GM03348 (cell line): ENCODE measurements at places on chromosomes 13 and 19.
A peak's percentile ranks its signal among the peaks of the same experiment; 100 is the strongest.

- no peak for DNase-seq
Observed at GRCh38 chr19:40908976-40909375, 26.9 kb upstream of the CYP2A7 start.

DNA sequence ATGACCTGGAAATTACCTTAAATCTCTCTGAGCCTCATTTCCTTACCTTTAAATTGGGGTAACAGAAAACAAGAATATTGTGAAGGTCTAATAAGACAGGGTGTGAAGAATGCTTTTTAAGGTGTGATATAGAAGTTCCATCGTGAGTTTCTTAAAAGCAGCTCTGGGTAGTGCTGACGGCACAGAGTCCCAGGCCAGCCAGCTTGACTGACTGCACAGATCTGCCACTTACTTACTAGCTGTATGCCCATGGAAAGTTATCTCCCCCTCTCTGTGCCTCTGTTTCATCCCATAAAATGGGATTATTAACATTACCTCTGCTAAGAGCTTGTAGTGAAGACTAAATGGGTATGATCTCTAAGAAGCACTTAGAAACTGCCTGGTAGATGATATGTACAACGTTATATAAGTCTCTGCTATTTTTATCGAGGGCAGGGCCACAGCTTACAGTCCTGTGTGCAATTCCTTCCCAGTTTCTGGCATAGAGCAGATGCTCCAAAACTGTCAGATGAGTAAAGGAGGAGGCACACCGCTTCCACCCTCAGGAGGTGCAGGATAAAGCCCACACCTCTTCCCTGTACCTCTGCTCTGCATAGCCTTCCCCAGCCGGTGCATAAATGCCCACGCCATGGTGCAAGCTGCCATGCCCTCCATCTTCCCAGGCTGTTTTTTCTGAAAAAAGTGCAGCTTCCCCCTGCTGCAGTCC lies 99.6 kb downstream of the MBNL2 start:
- DNase-seq, result no peak

DNA sequence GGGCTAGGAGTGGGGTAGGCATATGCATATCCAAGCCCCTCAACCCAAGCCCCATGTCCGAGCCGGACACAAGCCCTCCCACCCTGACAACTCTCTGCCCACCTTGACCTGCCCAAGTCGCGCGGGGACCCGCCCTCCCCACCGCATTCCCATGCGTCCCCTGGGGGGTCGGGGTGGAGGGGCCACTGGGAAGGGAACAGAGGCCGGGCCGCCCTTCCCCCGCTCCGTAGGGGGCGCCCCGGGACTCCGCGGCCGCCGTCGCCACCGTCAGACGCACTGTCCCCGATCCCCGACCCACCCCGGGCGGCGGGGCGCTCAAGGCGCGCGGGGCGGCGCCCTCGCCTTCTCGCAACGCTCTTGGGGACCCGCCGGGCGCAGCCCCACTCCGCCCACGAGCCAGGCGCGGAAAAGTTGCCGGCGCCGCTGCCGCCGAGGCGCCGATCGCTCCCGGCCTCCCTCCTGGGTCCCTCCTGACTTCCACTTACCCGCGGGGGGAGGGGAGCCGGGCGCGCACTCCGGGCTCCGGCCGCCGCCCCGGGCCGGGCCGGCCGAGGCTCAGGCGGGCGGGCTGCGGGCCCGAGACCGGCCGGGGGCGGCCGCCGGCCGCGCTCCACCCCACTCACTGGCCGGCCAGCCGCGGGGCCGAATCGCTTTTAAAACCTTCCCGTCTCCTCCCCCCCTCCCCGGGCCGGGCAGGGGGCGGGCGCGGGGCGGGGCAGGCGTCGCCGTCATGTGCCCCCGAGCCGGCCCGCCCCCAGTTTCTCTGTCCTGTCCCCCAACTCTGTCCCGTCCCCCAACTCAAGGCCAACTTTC lies 34.4 kb upstream of the NANOS3 start:
- DNase-seq, result peak; percentile 93

DNA sequence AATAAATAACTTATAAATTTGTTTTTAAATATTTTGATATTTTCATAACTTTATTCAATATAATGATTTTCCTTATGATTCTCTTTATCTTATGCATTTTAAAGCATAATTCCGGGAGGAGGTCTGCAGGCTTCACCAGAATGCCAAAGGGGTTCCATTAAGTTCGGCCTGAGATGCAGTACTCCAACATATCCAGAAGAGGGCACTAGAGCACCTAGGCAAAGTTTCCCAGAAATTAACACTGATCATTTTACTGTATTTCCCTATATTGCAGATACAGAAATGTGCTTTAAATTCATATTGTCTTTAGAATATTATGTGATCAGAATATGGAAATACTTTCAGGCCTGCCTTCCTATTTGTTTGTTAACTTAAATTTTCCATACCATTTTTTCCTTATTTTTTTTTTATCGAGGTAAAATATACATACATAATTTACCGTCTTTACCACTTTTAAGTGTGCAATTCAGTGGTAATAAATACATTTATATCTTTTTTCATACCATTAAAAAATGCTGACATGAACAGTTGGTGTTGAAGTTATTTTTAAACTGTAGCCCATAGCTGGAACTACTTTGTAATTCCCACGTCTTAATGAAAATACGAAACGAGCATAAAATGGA lies 58.9 kb upstream of the TM9SF2 start:
- DNase-seq, result peak; percentile 74

- DNase-seq, result peak; percentile 34
Observed at GRCh38 chr19:7004313-7004931, 16.8 kb downstream of the MBD3L2B start.

DNA sequence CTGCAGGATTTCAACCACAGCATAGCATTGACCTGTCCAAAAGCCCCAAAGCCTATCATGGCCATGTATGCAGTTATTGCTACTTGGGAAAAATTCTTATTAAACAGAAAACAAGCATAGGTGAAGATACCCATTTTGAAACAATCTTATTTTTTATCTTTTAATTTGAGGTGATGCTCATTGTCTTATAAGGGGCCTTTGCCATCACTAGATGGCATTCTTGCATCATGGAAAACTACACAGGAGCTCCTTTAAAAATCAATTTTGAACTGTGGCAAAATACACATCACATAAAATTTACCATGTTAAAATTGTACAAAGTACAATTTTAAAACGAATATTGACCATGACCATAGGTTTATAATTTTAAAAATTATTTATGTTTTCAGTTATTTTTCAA lies 38.9 kb upstream of the ZNF835 start:
- no peak for DNase-seq

GRCh38 chr19:11995174-11995573 lies 30.3 kb downstream of the ZNF763 start:
- peak; percentile 32 for DNase-seq

DNA sequence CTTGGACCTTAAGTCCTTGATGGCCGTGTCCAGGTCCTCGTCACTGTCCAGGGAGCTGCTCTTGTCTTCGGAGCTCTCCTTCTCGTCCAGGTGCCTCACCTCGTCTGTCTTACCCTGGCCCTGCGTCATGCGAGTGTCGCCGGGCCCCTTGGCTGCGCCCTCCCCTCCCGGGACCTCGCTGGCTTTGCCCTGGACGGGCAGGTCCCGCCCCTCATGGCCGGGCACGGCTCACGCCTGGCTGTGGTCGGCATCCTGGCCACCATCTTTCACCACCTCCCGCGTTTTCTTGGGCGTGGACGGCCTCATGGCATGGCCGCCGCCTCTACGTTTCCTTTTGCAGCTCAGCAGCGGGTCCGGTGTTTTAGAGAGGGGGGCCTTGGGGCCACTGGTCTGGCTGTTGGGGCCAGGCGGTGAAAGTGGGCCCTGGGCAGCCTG lies 14.8 kb downstream of the RB1 start:
- DNase-seq, result no peak

GRCh38 chr19:51271067-51271466 lies 20.2 kb downstream of the SIGLECL1 start:
- no peak for DNase-seq

GRCh38 chr19:41366089-41366488 lies 2.1 kb upstream of the B9D2 start:
- DNase-seq, result no peak

GRCh38 chr19:51549533-51550324 lies 18.3 kb upstream of the SIGLEC6 start:
- no peak for DNase-seq

- no peak for DNase-seq
Observed at GRCh38 chr13:72774019-72774418, 7.7 kb downstream of the DIS3 start.

- no peak for DNase-seq
Observed at GRCh38 chr19:40363069-40363468, 14.6 kb downstream of the PLD3 start.

GRCh38 chr19:2288818-2289713 lies 7.1 kb upstream of the PEAK3 start:
- no peak for DNase-seq

- DNase-seq, result no peak
Observed at GRCh38 chr13:113350065-113350937, 13.6 kb downstream of the GRTP1 start.

- no peak for DNase-seq
Observed at GRCh38 chr13:99648927-99649326, 147.7 kb downstream of the TM9SF2 start.

GRCh38 chr19:24166055-24166454 lies 79.1 kb downstream of the ZNF254 start:
- peak; percentile 11 for DNase-seq

- DNase-seq, result no peak
Observed at GRCh38 chr13:38636761-38637160, 50.1 kb upstream of the FREM2 start.

GRCh38 chr13:30819136-30819888 lies 84.0 kb downstream of the ALOX5AP start:
- DNase-seq, result no peak

DNA sequence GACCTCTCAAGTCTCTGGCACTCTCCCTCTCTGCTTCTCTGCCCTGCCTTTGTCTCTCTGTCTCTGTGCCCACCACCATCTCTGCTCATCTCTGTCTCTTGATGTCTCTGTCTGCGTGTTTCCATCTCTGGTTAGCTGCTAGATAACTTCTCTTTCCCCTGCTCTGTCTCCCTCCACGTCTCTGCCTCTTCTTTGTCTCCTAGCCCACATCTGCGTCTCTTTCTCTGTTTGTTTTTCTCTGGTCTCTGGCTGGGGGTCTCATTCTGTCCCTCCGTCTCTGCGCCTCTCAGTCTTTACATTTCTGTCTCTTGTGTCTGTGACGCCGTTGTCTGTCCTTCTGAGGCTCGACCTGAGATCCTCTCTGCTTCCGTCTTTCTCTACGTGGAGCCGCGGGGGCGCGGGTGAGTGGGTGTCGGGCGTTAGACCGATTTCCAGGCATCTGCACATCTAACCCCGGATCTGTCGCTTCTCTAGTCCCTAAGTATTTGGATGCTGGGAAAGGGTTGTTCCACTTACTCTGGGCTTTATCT lies 386 bp downstream of the GIPR start:
- no peak for DNase-seq

DNA sequence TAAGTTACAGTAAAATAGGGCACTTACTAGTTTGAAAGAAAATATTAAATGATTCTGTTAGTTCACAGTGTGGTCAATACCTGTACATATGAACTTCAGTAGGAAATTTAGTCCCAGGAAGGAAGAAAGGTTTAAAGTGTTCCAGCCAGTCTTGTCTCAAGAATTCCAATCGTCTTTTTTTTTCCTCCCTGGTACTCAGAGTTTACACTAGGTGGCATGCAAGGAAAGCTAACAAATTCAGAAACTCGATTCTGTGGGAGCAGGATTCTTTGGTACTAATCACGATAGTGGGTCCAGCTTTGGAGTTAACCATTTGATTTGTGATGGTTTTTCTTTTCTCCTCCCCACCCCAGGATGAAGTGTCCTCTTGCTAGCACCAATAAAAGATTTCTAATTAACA lies 43.6 kb downstream of the POLR1D start:
- peak; percentile 27 for DNase-seq

- DNase-seq, result no peak
Observed at GRCh38 chr13:109764470-109765291, 21.7 kb downstream of the IRS2 start.

DNA sequence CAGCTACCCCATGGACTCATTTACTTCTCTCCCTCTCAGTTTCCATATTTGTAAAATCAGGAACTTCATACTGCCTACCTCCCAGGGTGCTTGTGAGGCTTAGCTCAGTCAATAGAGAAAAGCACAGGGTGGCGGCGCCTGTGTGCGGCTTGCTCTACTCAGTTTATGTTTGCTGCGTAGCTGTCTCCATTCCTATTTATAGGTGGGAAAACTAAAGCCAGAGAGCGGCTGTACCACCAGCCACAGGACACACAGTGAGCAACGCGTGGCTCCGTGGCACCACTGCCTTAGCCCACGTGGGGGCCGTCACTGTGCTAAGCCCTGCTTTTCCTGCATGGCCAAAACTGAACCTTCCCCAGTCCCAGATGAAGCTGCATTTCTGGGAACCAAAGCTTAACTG lies 292.4 kb downstream of the TEX29 start:
- DNase-seq, result no peak

GRCh38 chr13:49670828-49671227 lies 20.5 kb downstream of the EBPL start:
- DNase-seq, result no peak

DNA sequence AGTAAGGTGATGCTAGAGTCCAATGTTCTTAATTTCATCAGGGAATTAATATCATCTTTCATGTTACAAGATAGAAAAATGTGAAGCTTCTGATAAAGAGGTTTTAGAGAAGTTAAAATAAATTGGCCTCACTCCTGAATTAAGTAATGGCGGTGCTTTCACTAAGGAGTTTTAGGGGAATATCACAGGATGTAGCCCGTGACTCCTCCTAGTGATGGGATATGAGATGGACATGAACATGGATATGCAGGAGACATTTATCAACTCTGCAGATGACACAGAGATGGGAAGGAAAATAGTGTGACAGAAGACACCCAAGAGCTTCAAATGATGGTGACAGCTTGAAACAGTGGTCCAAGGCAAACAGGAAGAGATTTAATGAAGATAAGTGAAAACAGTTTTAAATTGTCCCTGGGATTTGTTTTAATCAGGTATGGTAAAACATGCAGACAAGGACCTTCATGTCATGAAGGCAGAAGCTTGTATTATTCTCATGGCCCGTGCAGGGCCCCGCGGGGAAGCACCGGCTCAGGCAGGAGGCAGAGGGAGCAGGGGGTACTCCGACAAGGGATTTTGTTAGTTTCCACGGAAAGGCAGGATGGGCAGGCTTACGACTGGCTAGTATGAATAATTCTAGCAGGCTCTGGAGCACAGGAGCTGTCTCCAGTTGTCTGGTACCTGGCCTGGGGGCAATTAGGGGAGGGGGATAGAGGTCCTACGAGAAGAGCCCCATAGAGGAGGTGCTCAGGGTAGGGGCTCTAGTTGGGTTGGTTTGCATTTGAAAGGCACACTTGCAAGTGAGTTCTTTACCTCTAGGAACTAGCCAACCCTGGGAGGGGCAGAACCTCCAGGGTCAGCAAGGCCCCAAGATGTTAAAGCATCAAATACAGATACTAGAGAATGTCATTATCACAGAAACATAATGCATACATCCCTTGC lies 38.7 kb upstream of the FARP1 start:
- DNase-seq, result peak; percentile 49

DNA sequence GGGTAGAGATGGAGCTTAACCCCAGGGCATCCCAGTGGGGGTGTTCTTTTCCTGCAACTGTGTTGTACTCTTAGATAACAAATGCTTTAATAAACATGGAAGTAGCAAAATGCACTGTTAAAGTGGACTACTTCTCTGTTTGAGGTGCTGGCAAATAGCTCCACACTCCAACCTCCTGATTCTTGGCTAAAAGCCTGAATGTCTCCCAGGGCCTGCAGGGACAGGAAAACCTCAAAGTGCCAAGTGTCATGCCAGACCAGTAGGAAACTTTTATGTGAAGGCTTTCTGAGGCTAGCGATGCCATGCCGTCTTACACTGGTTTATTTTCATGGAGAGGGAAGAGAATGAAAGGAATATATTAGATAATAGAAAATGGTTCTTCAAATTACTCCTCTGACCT lies 6.8 kb downstream of the FREM2 start:
- no peak for DNase-seq

GRCh38 chr19:22608441-22608840 lies 25.7 kb upstream of the ZNF492 start:
- no peak for DNase-seq
